ENCODE measurements at places on chromosomes 4 and X.

- DNase-seq, result no peak
Observed at GRCh38 chrX:14899607-14900006, 26.4 kb downstream of the MOSPD2 start.

DNA sequence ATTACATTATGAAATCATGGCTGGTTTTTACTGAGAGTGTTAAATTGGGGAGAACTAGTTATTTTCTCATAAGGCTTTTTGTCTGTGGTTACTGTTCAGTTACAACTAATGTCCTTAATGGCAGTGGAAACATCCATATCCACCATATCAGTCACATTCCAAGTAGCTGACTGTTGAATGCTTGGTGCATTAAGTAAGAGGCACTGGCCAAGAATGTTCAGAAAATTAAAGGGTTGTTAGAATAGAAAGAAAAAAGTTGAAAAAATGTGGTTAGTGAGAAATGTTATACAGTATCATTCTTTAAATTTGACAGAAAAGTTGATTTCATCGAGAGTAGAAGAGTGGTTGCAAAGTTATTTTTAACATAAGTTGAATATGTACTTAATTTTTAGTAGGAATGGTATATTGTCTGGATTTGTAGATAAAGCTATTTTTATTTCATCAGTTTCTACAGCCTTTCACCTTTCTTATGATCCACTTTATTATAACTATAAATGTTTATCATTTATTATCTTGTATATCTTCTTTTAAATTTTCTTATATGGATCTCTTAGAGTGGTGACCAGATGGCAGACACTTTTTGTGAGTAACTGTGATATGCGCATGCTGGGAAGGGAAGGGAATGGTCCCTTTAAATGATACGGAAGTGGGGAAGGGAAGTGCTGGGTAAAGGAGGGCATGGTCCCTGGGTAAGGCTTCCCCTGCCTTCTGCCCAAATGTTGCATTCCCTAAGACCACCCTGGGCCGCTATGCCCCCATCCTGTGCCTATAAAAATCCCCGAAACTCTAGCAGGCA lies 2407.1 kb downstream of the ARAP2 start:
- no peak for DNase-seq

- DNase-seq, result no peak
Observed at GRCh38 chr4:1321486-1321885, 25.5 kb upstream of the UVSSA start.

DNA sequence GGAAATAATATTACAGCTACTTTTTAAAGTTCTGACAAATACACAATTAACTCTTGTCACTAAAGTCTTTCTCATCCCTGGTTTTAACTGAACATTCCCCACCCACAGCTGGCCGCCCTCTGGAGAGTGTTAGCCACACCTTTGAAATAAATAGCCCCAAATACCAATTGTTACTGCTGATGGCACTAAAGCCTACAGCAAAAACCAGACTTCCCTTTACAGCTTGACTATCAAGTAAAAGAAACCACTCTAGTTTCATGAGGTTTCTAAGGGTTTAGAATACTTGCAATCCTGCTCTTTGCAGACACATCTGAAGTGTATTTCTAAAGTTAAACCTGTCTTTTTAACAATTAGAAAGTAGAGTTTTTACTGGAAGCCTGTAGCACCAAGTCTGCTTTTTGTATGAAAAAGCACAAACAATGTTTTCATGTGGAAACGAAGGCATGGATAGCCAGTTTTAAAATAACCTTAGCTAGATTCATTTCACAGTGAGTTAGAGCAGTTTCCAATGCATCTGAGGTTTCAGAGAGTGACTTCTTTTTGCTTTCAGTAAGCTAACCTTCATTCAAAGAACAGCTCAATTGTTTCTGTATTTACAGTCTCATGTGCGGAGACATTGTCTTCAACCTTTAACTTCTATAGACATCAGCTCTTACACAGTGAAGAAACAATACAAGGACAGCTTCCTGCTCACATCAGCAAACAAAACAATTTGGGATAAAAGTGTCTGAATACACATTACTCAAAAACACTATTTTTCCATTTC lies 164.8 kb upstream of the VEGFC start:
- DNase-seq, result no peak

GRCh38 chr4:147727476-147728028 lies 4.3 kb upstream of the ARHGAP10 start:
- DNase-seq, result no peak

- no peak for DNase-seq
Observed at GRCh38 chr4:181693517-181693916, 549.7 kb upstream of the TENM3 start.

DNA sequence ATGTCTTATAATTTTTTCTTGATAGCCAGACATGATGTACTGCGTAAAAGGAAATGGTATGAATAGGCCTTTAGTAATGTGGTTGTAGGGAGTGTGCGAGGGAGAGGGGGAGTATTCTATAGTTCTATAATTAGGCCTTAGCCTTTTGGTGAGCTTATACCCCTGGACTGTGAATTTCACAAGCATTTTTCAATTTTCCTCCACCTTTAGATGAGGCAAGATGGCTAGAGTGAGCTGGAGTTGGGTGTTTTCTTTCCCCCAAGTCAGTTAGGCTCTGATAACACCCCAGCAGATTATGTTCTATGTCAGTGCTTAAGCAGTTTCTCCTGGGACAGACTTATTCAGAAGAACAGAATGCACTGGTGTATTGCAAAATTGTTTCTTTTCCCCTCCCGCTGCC lies 210.2 kb upstream of the NPY2R start:
- no peak for DNase-seq

All from BE2C (cell line).